ENCODE measurements at places on chromosomes 1 and 21.
A peak's percentile ranks its signal among the peaks of the same experiment; 100 is the strongest.

DNA sequence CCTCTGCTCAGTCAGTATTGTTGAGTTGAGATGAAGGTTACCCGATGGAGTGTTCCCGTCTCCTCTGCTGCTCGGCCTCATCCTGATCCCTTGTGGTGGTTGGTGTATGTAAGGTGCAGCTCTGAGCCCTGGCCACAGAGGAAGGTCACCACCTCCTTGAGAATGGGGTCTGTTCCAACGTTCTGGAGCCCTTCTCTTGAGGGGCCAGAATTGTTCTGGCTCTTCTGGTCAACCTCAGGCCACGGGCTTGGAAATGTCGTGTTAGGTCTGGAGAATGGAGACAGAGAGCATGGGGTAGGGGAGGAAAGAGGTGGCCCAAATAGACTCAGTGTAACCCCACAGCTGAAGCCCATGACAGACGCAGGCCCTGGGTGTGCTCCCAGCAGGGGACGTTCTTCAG is 62.3 kb upstream of the ETV3 start:
- DNase-seq, result no peak

- peak; percentile 75 for DNase-seq
Observed at GRCh38 chr1:82161700-82162141, 361.0 kb downstream of the ADGRL2 start.

- DNase-seq, result peak; percentile 81
Observed at GRCh38 chr1:41537788-41538351, 53.4 kb upstream of the EDN2 start.

GRCh38 chr21:33969581-33969980 is 54.0 kb upstream of the ATP5PO start:
- DNase-seq, result no peak

DNA sequence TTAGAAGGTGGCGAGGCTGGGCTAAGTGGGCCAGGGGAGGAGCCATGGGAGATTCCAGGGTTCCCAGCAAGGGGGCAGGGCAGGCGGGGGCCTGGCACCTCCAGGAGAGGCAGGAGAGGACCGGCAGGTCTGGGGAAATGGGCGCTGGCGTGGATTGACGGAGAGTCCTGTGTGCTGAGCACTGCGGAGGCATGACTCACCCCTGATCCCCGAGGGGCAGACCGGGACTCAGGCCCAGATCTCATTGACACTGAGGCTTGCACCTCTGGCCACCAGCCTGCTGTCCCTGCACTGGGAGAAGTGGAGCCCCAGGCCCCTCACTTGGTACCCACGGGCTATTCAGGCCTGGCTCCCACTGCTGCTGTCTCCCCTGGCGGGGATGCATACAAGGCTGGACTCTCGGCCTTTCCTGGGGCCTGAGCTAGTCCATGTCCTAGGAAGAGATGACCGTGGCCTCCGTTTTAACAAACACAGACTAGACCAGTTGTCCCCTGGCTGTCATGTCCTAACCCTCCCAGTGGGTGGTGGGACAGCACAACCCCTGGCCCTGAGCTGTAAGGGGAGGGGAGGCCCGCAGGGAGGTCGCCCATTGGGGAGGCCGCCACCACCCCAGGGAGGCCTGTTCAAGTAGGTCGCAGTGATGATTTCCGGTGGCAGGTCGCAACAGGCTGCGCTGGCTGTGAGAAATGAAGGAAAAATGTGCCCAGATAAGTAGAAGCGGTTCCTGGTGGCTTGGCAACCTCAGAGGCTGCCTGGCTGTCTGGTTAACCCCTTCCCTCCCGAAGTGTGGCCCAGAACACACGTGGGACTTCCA is 39.7 kb downstream of the RIPK4 start:
- peak; percentile 73 for DNase-seq

- DNase-seq, result no peak
Observed at GRCh38 chr1:209775678-209776077, 8.7 kb downstream of the C1orf74 start.

DNA sequence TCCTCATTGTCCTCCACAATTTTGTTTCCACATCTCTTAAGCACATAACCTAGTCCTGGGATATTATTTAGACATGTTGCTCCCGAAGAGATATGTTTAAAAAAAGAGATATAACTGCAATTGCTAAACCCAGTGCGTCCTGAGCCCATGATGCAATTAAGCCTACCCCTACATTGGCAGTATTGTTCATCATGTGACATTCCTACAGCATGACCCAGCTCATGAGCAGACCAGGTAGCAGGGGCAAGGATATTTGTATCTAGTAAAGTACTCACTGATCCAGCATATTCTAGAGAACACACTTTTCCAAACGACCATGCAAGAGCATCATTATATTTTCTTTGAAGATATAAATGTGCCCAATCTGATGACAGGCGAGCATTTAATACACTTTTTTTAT is 1.2 kb downstream of the ADAM30 start:
- no peak for DNase-seq

- peak; percentile 19 for DNase-seq
Observed at GRCh38 chr1:93729502-93729901, 47.9 kb upstream of the BCAR3 start.

GRCh38 chr1:156464825-156465452 is 35.6 kb downstream of the MEF2D start:
- no peak for DNase-seq

- DNase-seq, result no peak
Observed at GRCh38 chr1:113769601-113769970, 10.3 kb upstream of the PHTF1 start.

- no peak for DNase-seq
Observed at GRCh38 chr1:27668121-27668807, 3.7 kb downstream of the IFI6 start.

- DNase-seq, result no peak
Observed at GRCh38 chr1:59816318-59816878, 1.6 kb downstream of the HOOK1 start.

- peak; percentile 13 for DNase-seq
Observed at GRCh38 chr1:30290581-30290980, 432.8 kb downstream of the MATN1 start.

- no peak for DNase-seq
Observed at GRCh38 chr1:108129999-108130398, 70.1 kb downstream of the SLC25A24 start.

- peak; percentile 81 for DNase-seq
Observed at GRCh38 chr1:6205849-6206519, at the start of gene RNF207. RNF207 (plus strand) TSS chr1:6206119; CDS start chr1:6206536, 417 bp downstream.

DNA sequence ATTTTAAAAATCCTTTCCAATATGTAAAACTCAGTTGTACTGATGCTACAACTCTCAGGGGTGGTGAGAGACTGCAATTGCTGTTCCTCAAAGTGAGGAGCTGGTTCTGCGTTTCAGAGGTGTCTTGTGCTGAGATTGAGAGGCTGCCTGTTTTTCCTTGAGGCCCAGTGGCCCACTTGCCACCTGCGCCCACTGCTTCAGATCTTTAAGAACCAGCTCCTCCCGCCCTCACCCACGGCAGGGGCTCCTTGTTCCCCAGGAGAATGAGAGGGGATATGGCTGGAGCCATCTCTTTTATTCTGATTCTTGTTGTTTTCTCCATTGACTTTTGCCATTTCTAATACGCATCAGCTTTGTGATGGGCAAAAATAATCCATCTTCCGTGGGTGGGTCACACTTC is 45.5 kb downstream of the EVA1C start:
- no peak for DNase-seq

GRCh38 chr21:24617819-24618218 is 989.5 kb downstream of the MRPL39 start:
- peak; percentile 56 for DNase-seq

- peak; percentile 72 for DNase-seq
Observed at GRCh38 chr1:212178851-212179250, 106.4 kb upstream of the PPP2R5A start.

DNA sequence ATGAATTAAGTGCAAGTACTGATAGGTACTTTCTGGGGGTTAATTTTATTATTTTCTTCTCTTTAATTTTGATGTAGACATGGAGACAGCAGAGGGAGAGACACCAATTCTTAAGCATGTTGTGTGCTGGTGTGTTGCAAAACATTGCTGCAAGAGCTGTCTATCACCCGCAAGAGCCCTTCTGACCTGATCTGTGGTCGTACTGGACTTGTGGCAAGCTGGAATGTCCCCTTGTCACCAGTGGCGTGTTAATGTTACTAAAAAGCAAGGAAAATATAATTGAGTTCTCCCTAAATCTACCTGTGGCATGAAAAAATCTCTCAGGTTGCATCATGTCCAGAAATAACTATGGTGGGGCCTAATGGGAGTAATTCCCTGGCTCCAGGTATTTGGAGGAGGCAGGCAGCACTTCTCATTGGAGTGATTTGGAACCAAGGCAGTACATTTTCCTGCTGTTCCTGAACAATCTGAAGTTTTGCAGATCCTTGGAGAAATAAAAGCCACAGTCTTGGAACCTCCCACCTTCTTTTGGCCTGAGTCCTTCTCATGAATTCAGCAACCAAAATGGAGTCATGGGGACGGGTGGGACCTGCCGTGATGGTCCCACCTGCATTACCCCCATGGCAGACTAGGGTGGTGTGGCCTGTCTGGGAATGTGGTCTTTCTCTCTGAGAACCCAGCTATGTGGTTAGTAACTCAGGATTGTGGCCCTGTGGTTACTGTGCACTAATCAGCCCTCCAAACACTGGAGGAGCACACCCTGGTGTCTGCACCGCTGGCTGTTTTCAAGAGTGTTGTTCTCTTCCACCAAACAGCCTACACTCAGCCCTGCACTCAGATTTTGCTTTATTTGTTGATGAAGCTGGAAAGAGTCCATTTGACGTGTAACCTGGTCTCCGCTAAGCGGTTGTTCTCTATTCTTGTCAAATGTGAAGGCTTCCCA is 57.4 kb downstream of the GALNT2 start:
- no peak for DNase-seq

GRCh38 chr21:14071902-14072734 is 138.6 kb downstream of the LIPI start:
- DNase-seq, result no peak

GRCh38 chr1:21232044-21232443 is 55.3 kb upstream of the EIF4G3 start:
- DNase-seq, result peak; percentile 79

- peak; percentile 66 for DNase-seq
Observed at GRCh38 chr1:153773096-153773921, 1.9 kb upstream of the SLC27A3 start.

GRCh38 chr1:4527819-4528218 is 126.6 kb upstream of the AJAP1 start:
- DNase-seq, result no peak

- DNase-seq, result no peak
Observed at GRCh38 chr1:76668046-76668445, 199.2 kb upstream of the ST6GALNAC5 start.

DNA sequence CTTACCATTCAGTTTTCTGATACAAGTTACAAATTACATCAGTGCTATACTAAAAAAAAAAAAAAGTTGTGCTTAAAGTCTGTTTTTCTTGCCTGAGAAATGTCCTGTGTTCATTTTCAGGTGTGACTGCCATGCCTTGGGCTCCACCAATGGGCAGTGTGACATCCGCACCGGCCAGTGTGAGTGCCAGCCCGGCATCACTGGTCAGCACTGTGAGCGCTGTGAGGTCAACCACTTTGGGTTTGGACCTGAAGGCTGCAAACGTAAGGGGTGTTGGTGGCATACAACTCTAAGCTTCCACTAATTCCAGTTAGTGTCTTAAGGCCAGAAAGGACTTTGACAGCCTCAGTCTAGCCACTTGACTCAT is 60.1 kb upstream of the LAMC2 start:
- DNase-seq, result no peak

GRCh38 chr1:247387565-247387964 is 28.4 kb upstream of the NLRP3 start:
- no peak for DNase-seq

GRCh38 chr1:6961289-6961688 is 176.0 kb downstream of the CAMTA1 start:
- DNase-seq, result no peak

DNA sequence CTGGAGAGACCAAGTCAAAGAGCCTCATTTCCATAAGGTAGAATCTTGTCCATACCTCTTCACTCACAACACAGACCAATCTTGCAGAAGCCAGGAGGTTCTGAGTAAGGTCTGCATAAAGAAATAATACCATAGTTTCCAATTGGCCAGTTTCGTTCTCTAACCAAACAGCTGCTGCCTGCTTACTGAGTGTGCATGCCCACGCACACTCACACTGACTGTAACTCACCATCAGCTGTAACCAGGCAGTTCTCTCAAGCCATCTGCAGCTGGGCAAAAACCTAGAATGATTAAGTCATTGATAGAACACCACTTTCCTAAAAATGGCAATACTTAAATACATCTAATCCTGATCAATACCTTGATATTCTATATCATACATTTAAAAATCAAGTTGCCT is 106.6 kb upstream of the VAV3 start:
- DNase-seq, result no peak

- no peak for DNase-seq
Observed at GRCh38 chr21:15761507-15762100, 31.8 kb downstream of the USP25 start.

DNA sequence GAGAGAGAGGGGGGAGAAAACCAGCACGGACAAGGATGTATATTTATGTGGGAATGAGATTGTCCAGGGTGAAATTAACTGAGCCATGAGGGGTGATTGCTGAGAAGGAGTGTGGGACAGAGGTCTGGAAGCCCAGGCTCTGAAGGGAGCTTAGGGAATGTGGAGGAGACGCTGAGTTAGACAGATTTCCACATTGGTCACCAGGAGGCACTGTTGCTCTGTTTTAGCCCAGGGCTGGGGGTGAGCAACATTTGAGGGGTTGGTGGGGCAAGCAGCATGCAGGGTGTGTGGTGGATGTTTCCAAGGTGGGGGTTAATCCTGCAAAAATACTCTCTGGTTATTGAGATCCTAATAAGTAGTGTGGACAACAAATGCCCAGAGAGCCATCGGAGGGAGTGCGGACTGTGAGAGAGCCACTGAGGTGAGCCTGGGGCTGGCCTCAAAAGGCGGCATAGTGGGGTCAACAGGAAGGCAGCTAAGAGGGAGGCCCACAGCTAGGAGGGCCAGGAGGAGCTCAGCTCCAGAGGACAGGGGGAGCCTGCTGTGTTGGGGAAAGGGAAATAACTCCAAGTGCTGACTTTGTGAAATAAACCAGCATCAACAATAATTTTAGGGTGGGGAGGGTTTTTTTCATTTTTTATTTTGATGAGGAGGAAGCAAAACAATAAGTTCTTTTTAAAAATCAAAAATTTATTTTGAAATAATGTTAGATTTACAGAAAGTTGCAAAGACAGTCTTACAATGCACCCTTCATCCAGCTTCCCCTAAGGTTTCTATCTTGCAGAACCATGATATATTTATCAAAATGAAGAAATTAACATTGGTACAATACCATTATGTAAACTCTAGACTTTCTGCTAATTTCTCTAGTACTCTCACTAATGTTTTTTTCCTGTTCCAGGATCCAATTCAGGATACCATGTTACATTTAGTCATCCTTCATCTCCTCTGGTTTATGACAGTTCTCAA is 82.8 kb upstream of the CD34 start:
- DNase-seq, result no peak

DNA sequence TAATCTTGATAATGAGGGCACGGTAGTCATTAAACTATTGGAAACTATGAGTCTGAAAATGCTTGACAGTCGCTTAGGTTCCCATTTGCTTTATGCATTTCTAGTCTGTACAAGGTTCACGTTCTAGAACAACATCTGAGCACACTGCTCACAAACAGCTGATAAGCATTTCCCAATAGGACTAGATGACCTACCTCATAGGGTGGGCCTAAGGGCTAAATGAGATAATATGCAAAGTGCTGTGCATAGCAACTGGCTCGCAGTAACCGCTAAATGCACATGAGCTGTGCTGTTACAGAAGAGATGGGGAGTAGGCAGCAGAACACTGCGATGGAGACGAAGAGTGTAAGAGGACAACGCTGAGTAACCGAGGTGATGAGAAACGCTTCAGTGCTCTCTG is 628.0 kb downstream of the SMYD3 start:
- no peak for DNase-seq
